Astrocyte of the spinal cord (primary cell): ENCODE measurements at places on chromosomes 7 and 10.

DNA sequence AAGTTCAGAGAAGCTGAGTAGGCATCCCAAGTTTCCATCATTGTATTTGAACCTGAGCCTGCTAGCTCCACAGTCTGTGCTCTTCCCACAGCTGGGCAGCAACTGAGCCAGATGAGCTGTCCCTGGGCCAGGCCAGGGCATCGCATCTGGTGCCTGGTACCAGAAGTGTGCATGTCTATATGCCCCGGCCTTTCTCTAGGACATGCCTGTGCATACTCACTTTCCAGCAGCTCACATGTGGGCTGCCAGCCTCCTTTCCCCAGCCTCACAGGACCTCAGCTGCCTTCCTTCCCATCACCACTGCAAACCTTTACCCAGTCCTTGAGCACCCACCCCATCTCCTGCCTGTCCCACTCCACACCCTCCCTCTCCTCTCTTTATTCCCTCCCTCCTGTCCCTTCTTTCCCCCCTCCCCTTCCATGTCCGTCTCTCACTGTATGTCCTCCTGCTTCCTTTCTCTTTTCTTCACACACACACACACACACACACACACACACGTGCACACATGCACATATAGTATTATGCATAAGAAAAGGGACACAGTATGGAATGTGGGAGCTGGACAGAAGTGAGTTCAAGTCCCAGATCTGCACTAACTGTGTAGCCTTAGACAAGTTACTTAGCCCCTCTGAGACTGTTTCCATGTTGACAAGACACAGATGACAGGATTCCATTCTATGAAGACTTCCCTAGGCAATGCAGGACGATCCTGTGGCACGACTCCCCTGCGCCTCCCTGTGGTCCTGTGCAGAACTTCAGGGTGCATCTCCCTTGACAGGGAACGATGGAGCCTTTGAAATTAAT, 10.9 kb downstream of the CDHR1 start:
- peak; percentile 5 for DNase-seq

- DNase-seq = peak; percentile 70
Measured at GRCh38 chr10:61752111-61753011, 89.6 kb downstream of the CABCOCO1 start.

DNA sequence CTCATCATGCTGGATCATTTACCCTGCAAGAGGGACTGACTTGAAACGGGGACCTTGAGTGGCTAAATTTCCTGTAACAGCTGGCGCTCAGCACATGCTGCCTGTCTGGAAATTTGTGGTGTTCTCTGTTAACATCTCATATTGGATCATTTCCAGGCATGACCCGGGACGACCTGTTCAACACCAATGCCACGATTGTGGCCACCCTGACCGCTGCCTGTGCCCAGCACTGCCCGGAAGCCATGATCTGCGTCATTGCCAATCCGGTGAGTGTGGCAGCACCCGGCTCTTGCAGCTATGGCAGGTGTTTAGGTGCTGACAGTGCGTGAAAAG, 9.9 kb downstream of the MDH2 start:
- no peak for DNase-seq

DNA sequence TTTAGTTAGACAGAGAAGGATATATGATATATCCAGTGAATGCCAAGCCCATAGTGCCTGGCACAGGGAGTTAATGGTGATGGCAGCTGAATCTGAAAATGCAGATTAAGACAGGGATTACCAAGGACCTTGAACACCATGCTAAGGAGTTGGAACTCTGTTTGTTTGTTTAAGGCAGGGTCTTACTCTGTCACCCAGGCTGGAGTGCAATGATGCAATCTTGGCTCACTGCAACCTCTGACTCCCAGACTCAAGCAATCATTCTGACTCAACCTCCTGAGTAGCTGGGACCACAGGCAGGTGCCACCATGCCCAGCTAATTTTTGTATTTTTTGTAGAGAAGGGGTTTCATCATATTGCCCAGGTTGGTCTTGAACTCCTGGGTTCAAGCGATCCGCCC, 1.6 kb downstream of the AKR1D1 start:
- DNase-seq = no peak

- no peak for DNase-seq
Measured at GRCh38 chr10:112370424-112370819, 3.5 kb upstream of the ACSL5 start.

DNA sequence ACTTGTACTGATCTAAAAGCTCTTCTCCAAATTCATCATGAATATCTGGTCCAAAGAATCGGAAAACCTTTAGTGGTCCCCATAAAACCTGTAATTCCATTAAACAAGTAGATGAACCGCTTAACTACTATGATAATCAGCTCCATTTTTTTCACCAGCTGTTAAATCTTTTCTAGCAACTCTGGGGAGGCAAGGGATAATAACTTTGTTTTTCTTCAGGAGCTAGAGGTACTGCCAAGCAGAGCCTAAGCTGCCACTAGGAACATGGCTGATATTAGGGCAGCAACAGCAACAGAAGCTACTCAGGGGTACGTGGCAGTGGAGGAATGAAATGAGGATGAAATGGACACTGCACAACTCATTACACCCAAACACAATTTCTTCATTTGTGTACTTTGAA, 138.0 kb downstream of the SRPK2 start:
- DNase-seq = no peak

GRCh38 chr10:112373912-112374338, at the start of gene ACSL5:
TSS of gene ACSL5 (plus strand) at chr10:112374116. CDS start at chr10:112394947, 20,831 bp downstream.
- no peak for DNase-seq

DNA sequence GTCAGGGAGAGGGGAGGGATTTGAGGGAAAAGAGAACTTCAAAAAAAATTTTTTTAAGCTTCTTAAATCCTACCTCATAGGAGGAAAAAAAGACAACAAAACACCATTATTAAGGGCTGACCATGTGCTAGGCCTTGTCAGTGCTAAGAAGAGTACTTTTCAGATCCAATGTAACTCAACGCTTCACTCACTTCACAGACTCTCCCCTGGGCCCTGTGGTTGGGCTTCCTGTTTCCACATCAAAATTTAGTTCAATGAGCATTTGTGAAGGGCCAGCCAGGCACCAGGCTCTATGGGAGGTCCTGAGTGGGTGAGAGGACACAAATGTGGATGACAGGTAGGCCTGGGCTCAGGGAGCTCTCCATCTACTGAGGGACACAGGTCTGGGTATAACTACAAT, 249.8 kb downstream of the PTEN start:
- DNase-seq = no peak

DNA sequence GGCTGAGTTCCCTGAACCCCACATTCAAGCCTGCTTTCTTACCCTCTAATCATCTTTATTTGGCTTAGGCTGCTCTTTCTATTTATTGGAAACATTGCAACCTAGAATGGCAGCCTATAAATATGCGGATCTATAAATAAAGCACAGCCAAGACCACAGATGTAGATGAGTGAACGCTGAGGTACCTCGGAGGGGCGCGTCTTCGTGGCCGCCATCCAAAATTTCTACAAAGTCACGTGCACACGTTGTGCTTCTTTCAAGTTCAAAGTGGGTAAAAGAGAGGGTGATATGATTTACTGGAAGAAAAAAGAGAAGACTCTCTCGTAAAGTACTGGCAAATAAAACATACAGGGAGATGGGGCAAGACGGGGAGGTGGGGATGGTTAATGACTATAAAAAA, 132.6 kb upstream of the RSU1 start:
- peak; percentile 15 for DNase-seq

GRCh38 chr10:89342206-89342958, 14.6 kb downstream of the IFIT3 start:
- peak; percentile 86 for DNase-seq

DNA sequence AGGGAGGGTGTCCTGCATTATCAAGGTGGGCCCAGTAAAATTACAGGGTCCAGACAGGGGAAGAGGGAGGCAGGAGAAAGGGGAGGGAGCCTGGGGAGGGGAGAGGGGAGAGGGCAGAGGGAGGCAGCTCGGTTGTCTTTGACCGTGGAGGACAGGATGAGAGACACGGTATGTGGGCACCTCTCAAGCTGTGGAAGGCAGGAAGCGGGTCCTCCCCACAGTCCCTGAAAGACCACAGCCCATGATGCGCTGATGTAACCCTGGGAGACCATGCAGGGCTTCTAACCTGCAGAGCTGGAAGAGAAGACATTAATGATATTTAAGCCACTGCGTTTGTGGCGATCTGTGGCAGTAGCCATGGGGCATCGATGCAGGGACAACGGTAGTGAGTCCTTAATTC, 27.2 kb upstream of the MNX1 start:
- no peak for DNase-seq
